NCI-H774 (cell line): ENCODE measurements at places on chromosomes 3 and 15.
A peak's percentile ranks its signal among the peaks of the same experiment; 100 is the strongest.

GRCh38 chr3:11482021-11482420, 161.7 kb downstream of the VGLL4 start:
- no peak for DNase-seq

DNA sequence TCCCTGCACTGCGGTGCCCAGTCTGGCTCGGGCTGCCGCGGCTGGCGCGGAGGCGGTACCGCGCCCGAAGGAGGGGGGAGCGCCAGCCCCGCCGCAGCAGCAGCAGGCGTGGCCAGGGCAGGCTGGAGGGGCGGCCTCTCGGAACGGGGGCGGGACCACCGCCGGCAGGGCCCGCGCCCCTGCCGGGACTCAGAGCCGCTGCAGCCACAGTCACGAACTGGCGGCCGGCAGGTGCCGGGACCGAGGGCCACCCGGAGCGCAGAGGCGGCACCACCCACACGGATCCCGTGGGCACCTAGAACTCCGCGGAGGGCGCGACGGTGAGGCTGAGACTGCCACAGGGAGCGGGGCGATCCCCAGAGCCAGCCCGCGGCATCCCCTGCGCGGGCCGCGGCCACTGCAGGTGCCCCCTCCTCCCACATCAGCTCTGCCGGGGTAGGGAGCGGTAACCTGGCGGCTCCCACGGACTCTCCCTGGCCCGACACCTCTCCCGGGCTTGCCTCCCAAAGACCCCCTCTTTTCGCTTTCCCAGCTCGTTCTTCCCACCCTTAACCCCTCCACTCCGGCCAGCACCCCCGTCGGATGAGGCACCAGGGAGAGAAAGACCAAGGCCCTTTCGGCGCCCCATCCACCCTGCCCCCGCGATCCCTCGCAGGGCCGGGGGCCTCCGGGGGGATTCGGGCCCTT, at the start of gene VWA5B2:
Gene VWA5B2, plus strand, starts transcription at position 192 of the 687 bp plus-strand sequence. CDS start 944 bp downstream, outside the sequence.
- peak; percentile 94 for DNase-seq

DNA sequence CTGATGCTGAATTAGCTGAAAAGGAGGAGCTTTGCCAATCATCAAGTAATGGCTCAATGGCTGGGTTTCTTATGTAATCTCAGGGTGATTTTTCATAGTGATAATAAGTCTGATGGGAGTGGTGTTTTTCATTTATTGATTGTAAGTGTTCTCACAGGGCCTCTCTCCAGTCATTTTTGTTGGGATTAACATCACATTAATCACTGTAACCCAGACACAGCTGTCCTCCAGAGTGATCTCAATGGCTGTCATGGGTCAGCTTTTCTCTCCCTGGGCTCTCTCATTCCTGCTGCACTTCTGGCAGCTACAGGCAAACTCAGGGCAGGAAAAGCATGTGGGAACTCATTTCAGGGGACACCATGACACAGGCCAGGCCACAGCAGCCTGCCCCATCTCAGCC, 162.9 kb downstream of the LRTM1 start:
- no peak for DNase-seq

DNA sequence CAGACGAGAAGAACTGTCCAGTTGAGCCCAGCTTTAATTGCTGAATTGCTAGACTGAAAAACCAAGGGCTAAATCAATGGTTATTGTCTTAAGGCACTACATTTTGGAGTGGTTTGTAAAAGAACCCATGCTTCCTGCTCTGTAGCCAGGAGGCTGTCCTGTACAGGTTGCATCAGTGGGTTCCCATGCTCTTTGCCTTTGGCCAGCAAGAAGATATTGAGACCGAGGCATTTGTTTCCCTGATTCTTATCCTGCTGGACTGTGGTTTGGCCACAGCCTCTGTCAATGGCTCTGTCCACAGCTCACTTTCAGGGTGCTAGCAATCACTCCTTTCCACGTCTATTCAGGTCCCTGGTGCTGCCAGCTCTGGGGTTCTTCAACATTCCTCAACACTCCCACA, 89.6 kb downstream of the FAM43A start:
- DNase-seq = no peak

DNA sequence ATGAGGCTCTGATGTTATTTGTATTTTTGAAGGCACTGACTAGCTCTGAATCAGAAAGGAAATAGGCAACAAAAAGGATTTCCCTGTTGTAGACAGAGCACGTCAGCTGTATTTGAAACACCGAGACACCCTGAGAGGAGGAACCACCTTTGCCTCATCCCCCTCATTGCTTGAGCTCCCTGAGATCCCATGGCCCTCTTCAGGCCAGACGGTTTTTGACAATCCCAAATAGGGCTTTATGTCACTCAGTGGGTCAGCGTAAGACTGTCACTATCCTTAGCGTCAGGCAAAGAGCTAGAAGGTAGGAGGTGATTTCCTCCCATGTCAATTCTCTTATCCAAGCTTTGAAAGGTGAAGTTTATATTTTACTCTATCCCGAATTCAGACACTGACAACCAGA, 254.3 kb downstream of the ZNF621 start:
- DNase-seq = no peak

- DNase-seq = no peak
Measured at GRCh38 chr3:141597931-141598330, 111.1 kb downstream of the RASA2 start.

DNA sequence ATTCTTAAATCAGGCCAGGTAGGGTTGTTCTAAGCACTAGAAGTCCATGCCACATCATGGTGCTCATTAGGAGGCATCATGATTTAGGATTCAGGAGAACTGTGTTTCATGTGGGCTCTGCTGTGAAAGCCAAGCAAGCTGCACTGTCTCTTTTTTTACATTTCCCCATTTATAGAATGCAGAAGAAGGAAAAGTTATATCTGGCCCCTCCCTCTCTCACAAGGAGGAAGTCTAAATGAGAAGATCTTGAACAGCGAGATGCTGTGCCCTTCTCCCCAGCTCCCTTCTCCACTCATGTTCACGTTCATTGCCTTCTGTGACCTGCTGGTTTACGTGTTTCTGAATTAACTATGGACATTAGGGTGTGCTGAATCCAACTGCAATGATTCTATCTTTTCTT, 178.5 kb upstream of the RASGRP1 start:
- no peak for DNase-seq

DNA sequence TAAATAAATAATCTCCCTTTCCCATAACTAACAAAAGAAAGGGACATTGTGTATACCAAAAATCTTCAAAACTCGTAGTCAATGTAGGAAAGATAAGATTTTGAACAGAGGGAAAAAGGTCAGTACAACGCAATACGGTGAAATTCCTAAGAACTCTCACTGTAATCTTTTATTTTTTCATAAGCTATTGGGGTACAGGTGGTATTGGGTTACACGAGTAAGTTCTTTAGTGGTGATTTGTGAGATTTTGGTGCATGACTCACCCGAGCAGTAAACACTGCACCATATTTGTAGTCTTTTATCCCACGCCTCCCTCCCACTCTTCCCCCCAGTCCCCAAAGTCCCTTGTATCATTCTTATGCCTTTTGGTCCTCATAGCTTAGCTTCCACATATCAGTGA, 718.0 kb downstream of the TBL1XR1 start:
- no peak for DNase-seq

- no peak for DNase-seq
Measured at GRCh38 chr15:43908516-43909050, 81.8 kb downstream of the WDR76 start.

GRCh38 chr15:77568973-77569728, 63.6 kb downstream of the LINGO1 start:
- DNase-seq = peak; percentile 37

DNA sequence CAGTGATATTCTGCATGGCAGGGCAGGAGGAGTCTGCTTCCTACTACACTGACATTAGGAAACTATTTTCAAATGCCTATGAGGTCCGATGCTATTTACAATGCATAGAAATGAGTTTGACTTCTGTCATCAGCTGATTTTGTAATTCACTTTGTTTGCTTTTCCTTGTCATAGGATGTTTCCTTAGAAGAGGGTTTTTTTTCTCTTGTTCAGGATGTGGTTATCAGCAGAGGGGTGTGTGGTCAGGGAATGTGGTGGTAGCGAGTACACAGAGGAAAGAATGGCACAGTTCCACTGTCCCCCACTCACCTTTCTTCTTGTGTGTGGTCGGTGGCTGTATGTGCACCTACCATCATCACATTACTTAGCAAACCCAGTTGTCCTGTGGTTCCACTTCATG, 231.5 kb downstream of the LRTM1 start:
- no peak for DNase-seq

DNA sequence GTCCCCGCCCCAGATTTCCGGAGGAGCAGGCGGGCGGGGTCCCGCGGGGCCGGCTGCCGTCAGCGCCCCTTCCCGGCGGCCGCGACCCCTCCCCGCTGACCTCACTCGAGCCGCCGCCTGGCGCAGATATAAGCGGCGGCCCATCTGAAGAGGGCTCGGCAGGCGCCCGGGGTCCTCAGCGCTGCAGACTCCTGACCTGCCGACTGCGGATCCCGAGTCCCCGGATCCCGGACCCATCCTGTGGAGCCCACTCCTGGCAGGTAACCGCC, at the start of gene TRH:
Gene TRH, plus strand, starts transcription at position 157 of the 269 bp plus-strand sequence. CDS start 1,097 bp downstream, outside the sequence.
- DNase-seq = no peak

DNA sequence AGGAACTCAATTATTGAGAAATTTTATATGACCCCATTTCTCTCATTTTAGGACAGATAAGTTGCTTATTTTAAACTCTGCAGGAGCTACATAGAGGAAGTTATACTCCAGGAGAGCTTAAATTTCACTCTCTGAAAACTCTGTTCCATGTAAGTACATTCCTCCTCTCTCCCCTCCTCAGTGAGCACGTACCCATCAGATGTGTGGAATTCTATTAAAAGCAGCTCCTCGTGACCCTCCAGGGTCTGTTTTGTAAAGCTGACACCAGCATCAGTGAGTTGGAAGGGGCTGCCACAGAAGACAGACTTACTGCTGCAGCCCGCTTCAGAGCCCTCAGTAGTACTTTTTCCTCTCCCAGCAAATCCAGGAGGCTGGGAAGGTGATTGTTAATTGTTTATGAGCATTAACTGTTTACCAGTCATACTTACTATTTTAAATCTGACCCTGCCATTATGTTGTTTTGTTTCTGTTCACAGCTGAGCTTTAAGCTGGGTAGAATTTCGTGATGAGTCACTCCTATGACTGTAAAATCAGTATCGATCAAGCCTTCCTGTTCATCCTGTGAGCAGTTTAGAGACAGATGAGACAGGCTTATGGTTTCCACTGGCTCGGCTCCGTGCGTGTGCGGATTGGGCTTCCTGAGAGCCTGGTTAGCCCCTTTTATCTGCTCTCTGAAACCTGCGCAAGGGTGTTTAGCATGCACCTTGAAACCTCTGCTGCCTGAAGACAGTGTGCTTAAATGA, 20.4 kb downstream of the IGF1R start:
- no peak for DNase-seq

DNA sequence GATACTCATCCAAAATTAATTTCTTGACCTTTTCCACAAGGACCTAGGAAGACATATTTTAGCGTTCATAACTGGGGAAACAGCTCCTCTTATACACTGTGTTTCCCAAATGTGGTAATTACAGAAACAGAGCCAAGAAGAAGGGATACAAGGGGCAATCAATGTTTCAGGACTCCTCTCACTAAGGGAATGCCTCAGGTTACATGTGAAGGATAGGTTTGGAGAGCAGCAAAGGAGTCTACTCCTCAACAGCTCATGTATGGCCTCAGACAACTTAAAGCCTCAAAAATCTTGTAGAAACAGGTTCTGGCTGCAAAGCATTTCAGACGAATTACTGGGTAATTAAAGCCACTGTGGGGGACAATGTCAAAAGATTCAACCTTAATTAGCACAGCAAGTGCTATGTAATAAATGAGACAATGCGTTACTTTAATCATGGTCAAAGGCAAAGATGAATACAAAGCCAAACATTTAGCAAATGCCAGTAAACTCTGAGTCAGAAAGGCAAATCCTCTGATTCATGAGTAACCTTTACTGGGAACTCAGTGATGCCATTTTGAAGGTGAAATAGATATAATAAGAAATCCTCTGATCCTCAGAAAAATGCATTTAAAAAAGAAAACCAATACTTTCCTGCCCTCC, 1111.2 kb downstream of the TUSC7 start:
- no peak for DNase-seq

DNA sequence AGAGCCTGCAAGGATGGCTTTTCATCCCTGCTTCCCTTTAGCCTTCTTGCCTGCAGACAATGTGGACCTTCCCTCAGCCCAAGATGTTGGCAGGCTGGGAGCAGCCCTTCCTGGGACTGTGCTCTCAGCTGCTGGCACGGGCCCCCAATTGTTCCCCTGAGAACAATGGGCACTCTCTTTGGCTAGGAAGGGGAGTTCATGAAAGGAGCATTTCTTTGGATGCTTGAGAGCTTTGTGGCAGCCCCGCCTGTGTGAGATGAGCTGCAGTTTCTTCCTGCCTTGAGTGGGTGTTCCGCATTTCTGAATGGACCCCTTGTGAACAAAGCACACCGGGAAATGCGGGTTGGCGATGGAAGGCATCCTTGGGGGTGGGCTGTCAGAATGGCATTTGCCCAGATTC, 35.0 kb upstream of the BSN start:
- no peak for DNase-seq

GRCh38 chr3:154078672-154079071, 42.5 kb upstream of the ARHGEF26 start:
- no peak for DNase-seq

DNA sequence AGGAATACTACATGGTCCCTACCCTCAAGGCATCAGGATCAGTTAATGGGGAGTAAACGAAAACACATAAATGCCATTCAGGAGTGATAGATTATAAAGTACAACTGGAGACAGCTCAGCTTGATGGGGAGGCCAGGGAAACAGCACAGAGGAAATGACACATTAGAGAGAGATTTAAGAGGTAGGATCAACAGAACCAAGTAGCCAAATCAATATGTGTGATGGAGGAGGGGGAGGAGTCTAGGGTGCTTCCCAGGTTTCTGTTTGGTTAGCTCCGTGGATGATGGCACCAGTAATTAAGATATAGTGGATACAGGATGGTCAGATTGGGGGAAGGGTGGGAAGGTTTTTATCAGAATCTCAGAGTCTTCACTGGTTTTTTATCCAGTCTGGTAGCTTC, 229.5 kb upstream of the ROPN1 start:
- no peak for DNase-seq

DNA sequence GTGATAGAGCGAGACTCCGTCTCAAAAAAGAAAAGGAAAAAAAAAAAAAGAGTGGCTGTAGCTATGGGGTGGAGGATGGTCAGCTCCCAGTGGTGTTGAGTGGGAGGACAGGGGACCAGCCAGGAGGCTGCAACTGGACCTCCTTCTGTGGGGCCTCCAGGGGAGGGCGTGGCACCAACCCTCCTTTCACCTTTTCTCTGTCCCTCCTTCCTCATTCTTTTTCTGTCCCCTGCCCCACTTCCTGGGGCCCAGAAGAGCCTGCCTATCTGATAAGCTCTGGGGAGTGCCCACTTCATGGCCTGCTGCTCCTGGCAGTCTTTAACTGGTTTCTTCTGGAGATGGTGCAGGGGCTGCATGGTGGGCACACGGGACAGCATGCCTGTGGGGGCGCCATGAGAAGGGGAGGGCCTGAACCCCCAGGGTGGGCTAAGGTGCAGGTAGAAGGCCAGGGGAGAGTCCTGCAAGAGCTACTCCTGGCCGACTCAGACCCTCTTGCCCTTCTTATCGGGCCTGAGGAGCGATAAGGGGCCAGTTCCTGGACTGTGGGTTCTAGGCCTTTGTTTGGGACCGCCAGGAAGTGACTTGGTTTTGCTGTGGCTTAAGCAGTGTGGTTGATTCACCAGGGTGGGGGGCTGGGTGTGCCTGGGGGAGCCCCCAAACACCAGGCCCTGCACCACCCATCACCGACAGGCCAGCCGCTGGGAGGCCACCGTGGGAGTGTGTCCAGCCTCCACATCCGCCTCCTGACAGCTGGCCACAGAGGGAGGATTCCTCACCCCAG, 49.4 kb upstream of the FLNB start:
- no peak for DNase-seq

GRCh38 chr15:40134885-40135284, 26.0 kb upstream of the BUB1B start:
- no peak for DNase-seq
